ENCODE measurements at places on chromosomes 4 and X.

DNA sequence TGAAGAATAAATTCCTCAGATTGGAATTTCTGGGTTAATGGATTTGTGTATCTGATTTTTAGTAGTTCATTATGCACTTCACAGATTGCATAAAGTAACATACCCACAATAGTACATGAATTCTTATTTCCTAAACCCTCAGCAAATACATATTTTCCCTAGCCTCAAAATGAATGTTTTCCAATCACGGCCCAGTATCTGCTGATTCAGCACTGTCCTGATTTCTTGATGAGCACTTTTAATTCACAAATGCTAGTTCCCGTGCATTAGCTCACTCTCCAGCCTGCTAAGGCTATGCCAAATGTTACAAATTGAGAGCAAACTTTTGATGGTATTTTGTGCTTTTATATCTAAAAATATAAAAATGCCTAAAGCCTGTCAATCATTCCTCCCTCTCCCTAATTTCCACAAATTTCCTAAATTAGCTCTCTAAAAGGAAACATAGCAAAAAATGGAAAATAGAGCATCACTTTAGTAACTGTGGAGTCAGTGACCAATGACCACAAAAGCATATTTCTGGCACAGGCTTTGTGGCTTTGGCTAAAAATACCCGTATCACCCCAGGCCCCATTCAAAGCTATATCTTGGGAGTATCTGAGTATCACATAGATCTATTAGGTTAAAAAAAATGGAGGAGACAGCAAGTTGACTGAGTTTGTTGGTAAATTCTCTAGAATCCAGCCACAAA, 75.5 kb downstream of the NAF1 start:
- DNase-seq: no peak

DNA sequence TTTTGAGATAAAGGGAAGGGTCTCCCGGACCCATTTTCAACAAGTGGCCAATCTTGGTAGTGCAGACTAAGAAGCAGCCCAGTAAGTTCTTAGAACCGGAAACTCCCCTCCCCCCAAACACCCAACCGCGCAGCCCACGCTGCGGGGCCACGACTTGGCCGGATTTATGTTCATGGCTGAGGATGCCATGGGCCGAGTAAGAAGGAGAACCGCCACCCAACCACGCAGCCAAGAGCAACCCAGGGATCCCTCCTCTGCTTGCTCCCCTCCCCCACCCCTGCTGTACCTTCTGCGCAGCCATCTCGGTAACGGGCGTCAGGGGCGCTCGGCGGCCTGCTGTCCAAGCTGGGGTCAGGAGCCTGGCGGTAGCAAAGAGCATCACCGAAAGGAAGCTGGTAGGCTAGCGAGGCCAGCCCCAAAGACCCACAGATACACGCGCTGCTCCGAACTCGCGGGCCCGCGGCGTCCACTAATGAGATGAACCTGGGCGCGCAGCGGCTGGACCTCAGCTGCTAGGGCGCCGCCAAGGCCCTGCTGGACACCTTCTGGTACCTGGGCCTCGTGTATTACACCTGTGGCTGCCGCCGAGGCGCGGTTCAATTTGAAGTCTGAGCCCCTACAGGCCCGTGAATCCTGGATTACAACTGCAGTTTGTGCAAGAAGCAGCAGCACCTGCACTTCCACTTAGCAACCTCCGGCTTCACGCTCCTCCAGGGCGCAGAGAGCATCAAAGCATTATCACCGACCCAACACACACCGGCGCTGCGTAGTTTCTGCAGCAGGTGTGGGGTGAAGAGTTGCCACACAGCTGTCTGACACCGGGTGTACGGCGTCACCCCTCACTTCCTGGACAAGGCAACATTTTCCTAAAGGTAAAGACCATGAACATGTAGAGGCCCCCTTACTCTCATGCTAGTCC, 63.4 kb downstream of the NUDT10 start:
- no peak for DNase-seq

DNA sequence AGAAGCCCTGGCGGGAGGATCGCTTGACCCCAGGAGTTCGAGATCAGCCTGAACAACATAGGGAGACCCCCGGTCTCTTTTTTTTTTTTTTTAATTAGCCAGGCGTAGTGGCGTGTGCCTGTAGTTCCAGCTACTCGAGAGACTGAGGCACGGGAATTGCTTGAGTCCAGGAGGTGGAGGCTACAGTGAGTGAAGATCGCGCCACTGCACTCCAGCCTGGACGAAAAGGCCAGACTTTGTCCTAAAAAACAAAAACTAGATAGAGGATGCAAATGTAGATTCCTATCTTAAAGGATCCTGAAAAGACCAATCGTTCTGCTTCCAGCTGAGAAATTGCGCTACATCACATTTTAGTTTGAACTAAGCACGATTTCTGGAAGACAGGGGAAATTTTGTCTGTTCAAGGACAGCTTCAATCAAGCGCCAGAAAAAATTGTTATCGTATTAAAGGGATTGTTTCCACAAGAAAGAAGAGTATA, 627 bp upstream of the HSD17B11 start:
- DNase-seq: no peak

DNA sequence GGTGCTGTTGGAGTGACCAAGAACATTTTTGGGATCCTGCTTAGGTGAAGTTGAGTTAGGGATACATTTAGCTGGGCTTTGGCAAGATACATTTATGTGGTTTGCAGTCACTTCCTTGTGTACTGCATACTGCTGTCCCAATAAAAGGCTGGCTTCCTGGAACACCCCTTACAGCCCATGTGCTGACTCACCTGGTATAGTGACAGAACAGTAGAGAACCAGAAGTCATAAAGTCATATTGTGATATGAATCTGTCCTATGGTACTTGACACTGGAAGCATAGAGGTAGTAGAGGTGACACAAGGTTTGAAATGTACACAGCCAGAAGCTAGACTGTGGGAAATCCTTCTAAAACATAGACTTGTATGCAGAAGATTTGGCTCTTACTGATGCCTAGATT, 55.3 kb upstream of the SLC25A43 start:
- no peak for DNase-seq

- DNase-seq: no peak
Observed at GRCh38 chr4:175460414-175460813, 351.6 kb downstream of the GPM6A start.

DNA sequence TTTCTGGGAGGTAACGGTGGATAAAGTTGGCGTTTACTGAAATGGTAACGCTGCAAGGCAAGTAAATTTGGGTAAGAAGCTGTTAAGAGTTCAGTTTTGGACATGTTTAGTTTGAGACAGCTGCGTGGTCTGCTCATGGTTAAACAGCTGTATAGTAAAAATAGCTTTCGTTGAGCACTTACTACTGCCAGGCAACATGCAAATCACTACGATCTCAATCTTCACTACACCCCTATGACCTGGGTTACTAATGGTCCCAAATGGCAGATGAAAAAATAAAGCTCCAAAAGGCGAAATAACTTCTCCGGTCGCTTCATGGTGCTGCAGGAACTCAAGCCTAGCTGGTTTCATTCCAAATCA, 22.2 kb downstream of the FABP2 start:
- no peak for DNase-seq

GRCh38 chr4:86688026-86688425, 93.9 kb downstream of the PTPN13 start:
- DNase-seq: no peak

DNA sequence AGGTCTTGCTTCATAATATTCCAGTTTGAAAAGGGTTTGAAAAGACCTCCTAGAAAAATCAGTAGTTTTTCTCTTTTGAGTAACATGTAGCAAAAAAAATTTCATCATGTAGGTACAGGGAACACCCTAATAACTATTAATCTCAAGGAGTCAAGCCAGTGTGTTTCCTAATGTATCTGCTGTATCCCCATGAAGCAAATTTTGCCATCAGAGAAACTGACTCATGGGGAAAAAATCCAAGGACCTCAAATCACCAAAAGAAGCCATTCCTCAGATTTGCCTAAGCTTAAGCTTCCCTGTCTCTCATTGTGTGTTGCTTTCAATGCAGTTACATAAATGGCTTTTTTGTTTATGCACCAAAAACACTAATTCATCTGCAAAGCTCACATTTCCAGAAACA, 29.7 kb downstream of the F9 start:
- DNase-seq: no peak

DNA sequence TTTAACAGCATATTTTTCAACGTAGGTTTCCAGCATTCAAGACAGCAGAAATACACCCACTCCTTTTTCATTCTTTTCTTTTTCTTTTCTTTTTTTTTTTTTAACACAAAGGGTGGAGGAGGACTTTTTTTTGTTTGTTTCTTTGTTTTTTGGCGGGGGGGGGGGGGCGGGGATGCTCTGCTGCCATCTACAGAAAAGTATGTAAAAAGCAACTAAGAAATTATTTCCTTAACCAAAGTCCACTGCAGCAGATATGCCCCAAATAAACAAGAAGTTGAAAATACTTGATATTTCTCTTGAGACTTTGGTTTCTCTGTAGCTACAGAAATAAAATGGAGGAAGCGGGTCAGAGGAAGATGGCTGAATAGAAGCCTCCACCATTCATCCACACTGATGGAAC, 63.2 kb upstream of the PBDC1 start:
- DNase-seq: no peak

DNA sequence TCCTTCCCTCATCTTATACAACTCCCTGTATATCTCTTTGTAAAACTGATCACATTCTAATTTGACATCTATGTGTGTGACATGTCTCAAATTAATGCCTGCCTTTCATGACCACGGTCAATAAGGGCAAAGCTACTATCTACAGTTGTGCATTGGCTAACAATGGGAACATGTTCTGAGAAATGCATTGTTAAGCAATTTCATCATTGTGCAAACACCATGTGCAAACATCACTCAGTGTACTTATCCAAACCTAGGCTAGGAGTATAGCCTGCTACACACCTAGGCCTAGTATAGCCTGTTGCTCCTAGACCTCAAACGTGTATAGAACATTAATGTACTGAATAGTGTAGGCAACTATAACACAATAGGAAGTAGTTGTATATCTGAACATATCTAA, 95.0 kb downstream of the BANK1 start:
- DNase-seq: no peak

GRCh38 chr4:52263607-52264006, 212.5 kb downstream of the SPATA18 start:
- no peak for DNase-seq

DNA sequence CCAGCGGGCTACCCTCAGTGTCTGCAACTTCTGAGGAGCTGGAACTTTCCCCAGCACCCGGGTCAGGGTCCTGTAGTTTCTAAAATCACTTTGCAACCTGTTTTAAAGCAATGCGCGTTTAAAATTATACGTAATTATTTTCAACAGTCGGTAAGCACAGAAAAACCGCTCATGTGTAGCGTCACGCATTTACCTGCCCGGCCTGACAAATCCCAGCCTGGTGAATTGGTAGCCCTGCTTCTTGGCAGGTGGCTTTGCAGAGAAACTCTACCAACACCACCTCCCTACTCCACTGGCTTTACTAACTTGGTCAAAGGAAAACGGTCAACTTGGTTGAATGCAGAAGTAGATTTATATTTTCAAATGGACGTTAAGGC, 640 bp downstream of the BANK1 start:
- no peak for DNase-seq

- no peak for DNase-seq
Observed at GRCh38 chrX:149831473-149831872, 49.5 kb upstream of the MAGEA8 start.

DNA sequence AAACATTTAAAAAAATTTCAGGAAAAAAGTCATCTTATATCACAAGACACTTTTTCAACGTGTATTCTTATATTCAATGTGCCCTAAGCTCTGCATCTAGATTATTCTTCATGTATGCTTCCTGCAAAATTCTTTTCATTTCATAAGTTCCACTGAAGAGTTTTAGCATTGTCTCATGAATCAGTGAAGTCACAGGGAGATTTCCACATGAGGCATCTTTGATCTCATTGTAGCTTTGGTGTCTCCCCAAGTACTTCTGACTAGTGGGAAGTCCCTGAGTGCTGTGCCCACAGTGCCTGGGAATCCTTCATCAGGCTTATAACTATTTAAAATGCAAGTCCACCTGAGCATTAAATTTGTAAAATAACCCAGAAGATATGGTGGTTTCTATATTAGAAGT, 123.8 kb downstream of the MAD2L1 start:
- DNase-seq: no peak

GRCh38 chr4:173522160-173522950, 7.7 kb downstream of the HAND2 start:
- DNase-seq: no peak

DNA sequence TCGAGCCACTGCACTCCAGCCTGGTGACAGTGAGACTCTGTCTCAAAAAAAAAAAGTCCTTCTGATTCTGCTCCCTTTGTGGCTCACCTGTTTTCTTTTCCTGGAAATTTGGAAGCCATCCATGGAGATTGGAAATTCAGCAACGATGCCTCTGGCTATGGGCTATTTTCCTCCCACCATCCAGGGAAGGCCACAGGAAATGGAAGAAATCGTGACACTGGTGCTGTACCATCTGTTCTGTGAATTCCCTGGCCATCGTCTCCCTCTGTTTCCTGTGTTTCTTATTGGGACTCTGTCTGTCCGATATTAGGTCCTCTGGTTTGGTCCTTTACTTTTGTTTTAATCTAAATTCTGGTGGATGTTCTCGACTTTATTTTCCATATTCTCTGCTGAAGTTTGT, 29.4 kb upstream of the ADRA2C start:
- no peak for DNase-seq

GRCh38 chrX:41234962-41235361, 99.0 kb upstream of the DDX3X start:
- no peak for DNase-seq

- no peak for DNase-seq
Observed at GRCh38 chr4:148293571-148293970, 148.6 kb downstream of the NR3C2 start.

GRCh38 chr4:16676230-16676770, 222.1 kb downstream of the LDB2 start:
- no peak for DNase-seq

- no peak for DNase-seq
Observed at GRCh38 chrX:65745992-65746391, 78.5 kb downstream of the MSN start.

DNA sequence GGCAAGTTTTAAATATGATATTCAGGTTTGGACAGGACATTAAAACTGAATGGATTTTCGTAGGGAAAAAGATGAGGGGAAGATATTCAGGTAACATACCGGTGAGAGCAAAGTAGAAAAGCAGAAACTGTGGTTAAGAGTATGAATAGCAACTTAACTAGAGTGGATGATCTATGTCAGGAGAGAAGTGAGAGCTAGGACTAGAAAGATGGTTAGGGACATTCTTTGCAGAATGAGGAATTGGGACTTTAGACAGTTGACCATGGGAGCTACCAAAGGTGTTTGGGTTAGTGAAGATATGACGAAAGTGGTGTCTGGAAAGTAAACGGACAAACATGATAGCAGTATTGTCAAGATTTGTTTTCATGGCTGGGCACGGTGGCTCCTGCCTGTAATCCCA, 45.2 kb downstream of the ANXA5 start:
- DNase-seq: no peak

GRCh38 chr4:2902126-2902525, 58.5 kb downstream of the ADD1 start:
- no peak for DNase-seq

DNA sequence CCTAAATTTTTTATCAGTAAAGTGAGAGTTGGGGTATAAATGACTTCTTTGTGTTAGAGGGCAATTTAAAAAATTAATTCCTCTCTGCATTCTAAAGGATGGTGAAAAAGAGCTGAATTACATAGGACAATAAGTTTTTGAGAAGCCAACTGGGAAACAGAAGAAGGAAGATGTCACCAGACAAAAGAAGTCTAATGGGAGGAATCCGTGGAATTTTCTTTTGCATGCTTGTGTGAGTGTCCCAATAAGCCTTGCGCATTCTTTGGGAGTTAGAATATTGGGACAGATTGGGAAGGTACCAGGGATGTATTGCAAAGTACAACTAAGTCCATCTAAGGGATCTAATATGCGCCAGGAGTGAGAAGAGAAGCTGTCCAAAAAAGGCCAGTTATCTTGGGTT, 35.1 kb upstream of the NR3C2 start:
- DNase-seq: no peak
